ENCODE measurements at places on chromosomes 4 and X.

DNA sequence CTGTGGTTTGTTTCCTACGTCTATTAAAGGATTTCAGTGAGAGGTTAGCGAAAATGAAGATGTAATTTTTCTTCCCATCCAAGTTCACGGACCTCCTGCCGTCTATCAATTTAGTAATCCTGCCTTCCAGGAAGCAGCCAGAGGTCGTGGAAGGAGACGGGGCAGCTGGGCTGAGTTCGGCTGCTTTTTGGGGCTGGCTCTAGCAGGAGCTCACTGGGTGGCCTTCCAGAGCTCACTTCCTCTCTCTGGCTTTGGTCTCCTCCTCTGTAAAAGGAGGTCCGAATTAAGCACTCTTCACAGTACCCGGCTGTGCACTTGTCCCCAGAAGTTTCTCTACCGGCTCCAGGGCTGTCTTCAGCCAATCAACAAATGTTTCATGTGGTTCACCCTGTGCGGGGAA is 295.4 kb downstream of the BCOR start:
- no peak for DNase-seq

DNA sequence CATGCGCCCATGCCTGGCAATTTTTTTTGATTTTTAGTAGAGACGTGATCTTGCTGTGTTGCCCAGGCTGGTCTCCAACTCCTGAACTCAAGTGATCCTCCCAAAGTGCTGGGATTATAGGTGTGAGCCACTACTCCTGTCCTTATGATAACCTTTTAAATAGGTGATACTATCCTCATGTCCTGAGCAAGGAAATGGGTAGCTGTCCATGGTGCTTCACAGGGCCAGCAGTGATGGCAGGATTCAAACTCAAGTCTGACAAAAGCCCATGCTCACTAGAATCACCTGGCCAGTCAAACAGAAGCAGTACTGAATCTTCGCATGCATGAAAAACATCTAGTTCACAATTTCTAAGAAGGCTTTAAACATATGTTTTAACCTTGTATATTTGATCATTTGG is 235.1 kb downstream of the NR3C2 start:
- no peak for DNase-seq

- DNase-seq: no peak
These were observed 14.8 kb downstream of the ZNF280C start for GRCh38 chrX:130253916-130254315.

DNA sequence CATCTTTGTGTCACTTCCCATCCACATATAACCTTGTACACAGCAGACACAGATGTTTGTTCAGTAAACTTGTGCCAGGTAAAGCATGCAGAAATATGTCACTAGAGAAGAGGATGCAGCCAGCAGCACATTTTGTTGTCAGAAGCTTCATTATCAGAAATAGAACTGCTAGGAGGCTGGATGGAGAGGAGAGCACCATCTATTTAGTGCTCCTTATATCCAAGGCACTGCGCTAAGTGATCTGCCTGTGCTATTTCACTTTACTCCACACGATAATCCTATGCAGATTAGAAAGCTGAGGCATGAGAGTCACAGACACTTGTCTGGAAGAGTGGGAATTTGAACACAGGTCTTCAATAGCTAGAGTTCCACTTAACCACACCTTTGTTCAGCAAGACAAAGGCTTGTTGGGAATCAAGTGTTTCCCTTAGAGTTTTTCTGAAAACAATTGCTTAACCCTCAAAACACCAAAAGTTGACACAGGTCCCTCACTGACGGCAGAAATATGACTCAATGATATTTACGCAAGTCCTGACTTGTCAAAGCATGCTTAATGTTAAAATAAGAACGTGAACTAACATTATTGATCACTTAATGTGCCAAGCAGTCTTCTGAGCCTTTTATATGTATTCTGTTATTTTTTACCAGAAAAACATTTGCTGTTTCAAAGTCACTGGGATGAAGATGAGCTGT is 1.2 kb upstream of the QDPR start:
- no peak for DNase-seq

GRCh38 chrX:107731831-107732502 is 43.6 kb downstream of the TSC22D3 start:
- no peak for DNase-seq

DNA sequence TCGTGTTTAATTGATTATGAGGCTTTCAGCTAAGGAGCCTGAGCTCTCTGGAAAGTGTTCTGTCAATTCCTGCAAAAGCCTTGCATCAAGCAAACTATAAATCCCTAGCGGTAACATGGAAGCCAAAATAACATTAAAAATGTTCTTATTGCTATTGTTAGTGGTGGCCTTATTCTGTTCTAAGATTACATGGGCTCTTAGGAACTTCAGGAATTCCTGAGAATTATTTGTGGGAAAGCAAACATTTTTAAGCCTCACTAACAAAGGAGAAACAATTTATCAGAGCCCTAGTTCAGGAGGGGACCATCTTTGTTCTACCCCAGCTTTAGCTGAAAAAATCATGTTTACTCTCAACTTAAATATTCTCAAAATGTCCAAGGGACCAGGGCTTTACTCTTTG is 119.6 kb downstream of the PAPSS1 start:
- DNase-seq: no peak

- no peak for DNase-seq
These were observed 150.3 kb upstream of the TECRL start for GRCh38 chr4:64559571-64559970.

- DNase-seq: no peak
These were observed 36.9 kb downstream of the FHDC1 start for GRCh38 chr4:152972821-152973628.

DNA sequence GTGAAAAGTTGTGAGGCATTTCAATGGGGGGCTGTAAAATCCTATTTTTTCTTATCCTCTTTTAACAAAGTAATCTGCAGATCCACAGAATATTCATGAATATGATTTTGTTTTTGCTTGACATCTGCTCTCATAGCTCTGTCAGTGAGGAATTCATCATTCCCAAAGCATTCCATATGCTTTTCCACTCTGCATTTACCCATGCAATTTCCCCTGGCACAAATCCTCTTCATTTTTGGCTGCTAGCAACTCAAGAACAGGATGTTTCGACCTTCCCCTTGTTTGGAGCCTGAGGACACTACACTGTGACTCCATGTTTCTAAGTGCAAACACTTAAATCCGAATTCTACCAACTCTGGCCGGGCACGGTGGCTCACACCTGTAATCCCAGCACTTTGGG is 48.5 kb downstream of the KLHL15 start:
- DNase-seq: no peak

DNA sequence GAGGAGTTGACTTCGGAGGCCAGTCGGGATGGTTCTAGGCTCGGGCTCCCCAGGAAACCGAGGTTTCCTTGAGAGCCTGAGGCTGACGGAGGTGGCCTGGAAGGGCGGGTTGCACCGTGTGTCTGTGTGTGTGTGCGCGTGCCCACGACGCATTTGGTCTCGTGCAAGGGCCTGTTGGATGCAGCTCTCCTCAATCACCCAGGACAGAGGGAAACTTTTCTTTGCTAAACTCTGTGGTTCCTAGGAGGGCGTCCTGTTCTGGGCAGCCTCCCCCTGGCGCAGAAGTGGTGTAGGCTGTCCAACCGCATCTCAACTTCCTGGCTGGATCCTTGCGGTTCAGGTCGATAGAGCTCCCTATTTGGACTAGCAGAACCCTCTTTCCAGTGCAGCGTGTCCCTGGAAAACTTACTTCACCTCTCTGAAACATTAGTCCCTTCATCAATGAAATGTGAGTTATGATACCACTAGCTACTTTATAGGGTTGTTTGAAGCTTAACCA is 973 bp downstream of the STK32B start:
- no peak for DNase-seq

DNA sequence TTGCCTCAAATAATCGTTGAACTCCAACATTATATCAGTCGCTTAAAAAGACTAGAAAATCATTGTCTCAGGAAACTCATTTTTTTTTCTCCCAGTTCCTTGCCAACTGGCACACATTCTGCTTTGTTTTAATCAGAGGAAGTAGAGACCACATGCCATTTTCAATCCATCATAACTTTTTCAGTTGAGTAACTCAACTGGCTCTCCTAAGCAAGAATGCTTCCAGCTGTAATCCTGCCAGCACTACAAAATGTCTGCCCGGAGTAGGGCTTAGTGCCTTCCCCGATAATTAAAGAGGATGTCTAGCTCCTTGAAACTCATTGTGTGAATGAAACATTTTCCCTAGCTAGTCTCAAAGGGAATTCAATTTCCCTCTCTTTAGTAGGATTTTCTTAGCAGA is 33.0 kb downstream of the FREM3 start:
- no peak for DNase-seq

- no peak for DNase-seq
These were observed 36.5 kb downstream of the SUPT20HL1 start for GRCh38 chrX:24396931-24397279.

DNA sequence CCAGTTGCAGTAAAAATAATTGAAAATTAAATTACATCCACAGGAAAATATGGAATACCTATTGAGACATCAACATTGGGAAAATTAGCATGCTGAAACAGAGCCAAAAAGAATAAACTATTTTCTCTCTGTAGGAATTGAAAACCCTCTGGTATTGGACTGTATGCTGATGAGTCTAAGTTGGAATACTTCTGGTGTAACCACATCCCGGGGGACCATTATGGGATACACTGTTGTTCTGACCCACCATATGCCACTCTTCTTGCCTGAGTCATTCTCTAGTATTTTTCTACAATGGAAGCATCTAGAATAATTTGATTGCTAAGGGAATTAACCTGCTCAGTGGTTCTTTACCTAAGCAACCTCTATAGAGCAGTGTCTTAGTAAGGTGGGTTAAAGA is 640.7 kb upstream of the AGA start:
- DNase-seq: no peak

DNA sequence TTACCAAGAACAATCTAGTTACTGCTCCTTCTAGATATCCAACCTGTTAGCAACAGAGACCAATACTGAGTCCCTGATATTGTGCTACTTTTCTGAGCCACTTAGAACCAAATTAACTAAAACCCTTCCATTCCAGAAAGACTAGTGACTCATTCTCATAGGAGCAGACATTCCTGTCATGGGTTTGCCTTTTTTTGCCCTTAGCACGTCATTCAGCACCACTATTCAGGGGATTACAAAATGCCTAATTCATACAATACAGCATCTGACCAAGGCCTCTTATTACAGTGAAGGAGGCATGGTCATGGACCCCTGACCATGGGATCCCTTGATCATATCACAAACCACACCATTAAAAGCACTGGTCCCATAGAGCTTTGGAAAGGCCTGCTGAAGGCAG is 123.8 kb upstream of the CXCL13 start:
- no peak for DNase-seq

DNA sequence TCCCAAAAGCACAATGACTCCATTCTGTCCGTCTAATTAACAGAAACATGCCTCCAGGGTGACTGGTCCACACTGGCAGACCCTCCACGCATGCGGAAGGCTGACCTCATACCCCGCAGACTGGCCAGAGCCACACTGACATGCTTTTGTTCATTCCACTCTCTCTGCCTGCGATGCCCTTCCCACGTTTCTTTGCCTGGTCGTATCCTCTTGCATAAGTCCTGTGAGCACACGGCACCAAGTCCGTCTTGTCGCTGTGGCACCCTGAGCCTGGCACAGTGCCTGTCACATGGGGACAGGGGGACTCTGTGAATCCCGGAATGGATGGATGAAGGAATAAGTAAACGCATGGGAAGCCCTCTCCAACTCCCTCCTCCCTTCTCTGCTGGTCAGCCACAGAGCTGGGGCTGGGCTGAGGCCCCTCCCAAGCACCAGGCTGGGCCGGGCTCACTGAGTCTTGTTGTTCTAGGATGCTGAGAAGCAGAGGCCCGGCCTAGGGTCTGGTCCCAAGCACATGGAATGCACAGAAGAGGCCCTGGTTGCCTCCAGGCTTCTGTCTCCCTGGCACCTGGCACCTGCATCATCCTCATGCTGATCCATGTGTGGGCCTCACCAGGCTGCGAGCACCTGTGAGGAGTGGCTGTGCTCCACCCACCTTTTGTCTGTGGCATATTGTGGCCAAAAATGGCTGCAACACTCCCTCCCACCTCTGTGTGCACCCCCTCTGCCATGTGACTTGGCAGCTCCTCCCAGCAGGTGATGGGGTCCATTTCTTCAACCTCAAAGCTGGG is 38.9 kb upstream of the C4orf50 start:
- DNase-seq: no peak

DNA sequence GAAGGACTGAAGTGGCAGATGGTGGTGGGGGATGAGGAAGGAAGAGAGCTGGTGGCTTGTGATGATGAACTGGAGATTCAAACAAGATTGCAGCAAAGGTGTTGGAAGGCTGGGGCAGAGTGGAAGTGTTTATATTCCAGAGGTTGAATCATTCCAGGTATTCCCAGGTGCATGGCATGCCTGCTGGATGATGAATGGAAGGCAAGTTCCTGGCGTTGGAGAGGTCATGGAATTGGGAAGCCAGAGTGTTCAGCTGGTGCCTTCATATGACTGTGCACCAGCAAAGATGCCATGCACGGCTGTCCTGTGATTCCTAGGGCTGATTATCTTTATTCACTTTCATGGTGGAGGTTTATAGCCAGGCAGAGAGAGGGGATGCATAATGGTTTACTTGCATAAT is 135.8 kb upstream of the PUDP start:
- no peak for DNase-seq

DNA sequence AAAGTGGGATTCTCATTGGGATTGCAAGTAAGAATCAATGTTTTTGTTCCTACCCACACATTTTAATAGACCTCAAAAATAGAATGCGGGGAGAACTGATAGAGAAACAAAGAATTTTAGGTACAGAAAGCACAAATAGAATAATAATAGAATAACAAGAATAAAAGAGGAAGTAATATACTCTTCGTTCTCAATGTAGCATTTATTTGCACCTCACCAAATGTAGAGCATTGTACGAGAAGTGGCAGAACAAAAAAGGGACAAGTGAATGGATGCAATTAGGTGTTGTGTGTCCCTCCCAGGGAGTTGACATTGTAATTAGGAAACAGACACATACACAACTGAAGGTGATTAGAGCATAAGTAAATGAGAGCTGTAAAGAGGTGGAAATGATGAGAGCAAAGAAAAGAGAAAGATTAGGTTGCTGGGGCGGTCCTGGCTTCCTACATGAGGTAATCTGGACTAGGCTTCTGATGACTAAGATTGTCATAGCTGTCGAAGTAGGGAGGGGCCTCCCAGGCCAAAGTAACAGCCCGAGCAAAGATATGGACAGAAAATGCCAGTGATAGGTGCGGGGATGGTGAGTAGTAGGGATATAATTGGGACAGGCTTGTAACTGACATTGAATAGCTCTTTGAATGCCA is 10.4 kb downstream of the RAB9A start:
- no peak for DNase-seq

DNA sequence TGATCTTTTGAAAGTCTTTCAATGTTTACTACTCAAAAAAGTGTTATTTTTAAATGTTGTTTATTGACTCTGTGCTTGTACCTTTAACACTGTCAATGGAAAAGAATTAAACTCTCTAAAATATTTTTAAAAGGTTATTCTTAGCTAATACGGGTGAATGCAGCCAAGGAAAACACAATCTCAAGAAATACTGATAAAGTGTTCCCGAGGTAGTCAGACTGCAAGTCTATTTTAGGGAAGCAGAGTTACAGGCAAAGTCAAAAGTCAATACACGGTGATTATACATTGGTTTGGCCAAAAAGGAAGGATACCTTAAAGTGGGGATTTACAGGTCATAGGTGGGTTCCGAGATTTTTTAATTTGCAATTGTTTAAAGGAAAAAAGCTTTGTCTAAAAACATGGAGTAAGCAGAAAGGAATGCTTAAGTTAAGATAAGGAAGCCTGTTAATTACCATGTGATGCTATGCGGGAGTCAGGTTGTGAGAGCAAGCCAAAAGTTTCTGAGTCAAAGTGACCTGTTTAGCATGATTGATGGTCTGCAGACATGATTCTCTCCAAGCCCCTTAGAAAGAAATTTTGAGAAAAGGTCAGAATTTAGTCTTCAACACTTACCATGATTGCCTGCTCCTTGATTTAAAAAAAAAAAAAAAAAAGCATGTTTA is 288.4 kb downstream of the KLHL4 start:
- DNase-seq: no peak

- no peak for DNase-seq
These were observed 139.9 kb downstream of the CHIC2 start for GRCh38 chr4:53924333-53925049.
